ENCODE measurements at places on chromosomes 12 and 14.
A peak's percentile ranks its signal among the peaks of the same experiment; 100 is the strongest.

- DNase-seq: no peak
Measured at GRCh38 chr14:99673305-99674063, 10.6 kb upstream of the CYP46A1 start.

GRCh38 chr12:72330301-72330700 is 58.1 kb downstream of the TRHDE start:
- no peak for DNase-seq

DNA sequence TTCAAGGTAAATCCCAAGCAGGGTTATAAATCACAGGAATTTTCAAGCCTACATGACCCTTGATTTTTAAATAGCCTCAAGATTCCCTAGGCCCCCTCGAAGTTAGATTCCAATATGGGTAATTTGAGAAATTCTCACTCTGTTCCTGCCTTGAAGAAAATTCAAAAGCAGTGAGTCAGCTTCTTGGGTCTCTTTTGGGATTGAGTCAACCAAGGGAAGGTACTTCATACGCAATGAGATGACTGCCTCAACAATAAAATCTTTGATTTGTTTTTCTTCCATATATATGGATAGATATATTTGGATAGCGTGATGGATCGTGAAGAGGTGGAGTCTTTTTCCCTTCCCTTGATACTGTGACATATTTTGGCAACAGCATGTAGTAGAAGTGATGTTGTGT is 180.4 kb upstream of the ATP2B1 start:
- peak; percentile 49 for DNase-seq

DNA sequence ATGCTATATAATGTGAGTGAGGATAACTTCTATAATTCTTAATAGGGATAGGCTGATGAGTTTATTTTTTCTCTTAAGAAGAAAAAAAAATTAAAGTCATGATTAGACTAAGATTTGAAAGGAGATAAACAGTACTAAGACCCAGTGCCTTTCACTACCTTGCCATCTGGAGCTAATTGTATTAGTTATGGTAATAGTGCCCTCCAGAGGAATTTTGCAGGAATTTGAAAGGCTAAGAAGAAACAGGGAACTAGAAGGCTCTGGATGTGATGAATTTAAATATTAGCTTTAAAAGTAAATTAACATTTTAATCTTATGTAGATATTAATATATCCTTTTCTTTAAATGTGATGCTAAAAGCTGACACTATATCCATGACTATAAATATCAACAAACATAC is 36.6 kb upstream of the PIK3C2G start:
- peak; percentile 55 for DNase-seq

DNA sequence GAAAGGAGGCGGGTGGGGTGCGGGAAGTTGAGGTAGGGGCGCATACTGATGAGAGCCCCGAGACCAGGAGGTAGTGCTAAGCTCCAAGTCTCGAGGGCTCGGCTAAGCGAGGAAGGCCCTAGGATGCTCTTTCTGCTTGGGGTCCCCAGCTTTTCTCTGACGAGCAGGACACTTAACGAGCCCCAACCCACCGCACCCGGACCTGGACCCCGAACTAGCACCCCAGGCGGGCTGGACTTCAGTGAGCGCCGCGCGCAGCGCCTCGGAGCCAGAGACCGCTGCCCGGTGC is 4.7 kb upstream of the C1QL4 start:
- no peak for DNase-seq

DNA sequence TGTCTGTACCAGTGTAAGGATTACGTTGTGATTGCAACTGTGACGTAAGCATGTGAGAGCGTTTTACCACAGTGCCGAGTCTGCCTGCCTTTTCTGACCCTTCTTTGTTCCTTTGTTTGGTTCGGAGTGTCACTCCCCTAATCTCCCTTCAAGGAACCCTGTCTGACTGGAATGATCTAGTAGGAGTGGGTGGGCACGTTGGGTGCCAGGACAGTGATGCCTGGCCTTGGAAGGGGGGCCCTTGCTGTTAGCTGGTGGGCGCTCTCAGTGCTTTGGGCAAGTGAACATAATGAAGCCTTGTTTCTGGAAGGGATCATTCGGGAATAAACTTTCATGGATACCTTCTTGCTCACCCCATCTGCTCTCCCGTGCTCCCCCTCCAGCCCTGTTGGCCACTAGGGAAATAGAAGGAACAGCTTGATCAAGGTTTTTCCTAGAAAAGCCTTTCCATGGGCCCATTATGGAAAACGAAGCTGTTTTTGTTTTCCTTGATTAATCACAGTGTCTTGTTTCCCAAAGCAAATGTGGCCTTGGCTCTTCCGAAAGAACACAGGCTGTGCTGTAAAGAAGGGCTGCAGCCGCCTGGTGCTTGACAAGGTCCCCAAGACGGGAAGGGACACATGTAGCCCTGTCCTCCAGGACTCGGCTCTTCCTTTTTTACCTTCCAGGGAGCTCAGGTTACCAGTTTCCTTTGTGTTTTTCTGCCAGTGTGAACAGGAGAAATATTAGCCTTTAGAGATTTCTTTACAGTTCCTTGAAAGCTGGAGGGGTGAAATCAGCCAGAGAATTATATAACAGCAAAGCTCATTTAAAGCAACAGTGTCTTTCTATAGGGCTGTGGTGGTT is 215.5 kb downstream of the CRADD start:
- DNase-seq: no peak

DNA sequence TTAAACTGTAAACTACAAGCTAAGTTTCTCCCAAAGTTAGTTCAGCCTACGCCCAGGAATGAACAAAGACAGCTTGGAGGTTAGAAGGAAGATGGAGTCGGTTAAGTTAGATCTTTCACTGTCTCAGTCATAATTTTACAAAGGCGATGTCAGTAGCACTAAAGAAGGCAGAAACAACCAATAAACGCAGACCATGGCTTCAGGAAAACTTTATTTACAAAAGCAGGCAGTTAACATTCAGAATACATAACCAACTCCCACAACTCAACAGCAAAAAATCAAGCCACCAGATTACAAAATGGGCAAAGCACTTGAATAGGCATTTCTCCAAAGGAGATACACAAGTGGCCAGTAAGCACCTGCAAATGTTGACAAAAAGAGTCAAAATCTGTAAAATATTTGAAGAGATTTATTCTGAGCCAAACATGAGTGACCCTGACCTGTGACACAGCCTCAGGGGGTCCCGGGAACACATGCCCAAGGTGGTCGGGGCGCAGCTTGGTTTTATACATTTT is 8.8 kb upstream of the ULK1 start:
- DNase-seq: no peak

DNA sequence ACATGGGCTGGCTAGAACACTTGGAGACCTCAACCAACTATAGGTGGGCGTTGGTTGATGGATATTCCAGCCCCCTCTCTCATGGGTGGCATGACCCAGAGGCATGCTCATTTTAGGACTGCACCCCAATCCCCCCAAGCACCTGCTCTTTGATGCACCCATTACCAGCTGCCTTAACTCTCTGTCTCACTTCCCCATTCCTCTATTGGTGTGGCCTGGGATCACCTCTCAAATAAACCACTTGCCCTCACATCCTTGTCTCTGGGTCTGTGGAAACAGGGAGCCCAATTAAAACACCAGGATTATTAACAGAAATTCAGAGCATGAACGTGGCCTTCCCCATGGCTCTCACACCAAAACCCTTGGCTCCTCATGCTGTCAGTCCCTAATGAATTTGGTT is 202.3 kb upstream of the NOS1 start:
- DNase-seq: no peak

- peak; percentile 73 for DNase-seq
Measured at GRCh38 chr12:50537538-50537919, 32.7 kb downstream of the DIP2B start.

GRCh38 chr14:65195042-65195719 is 92.9 kb upstream of the MAX start:
- no peak for DNase-seq

- no peak for DNase-seq
Measured at GRCh38 chr12:20830456-20830855, 20.0 kb downstream of the SLCO1B3 start.

DNA sequence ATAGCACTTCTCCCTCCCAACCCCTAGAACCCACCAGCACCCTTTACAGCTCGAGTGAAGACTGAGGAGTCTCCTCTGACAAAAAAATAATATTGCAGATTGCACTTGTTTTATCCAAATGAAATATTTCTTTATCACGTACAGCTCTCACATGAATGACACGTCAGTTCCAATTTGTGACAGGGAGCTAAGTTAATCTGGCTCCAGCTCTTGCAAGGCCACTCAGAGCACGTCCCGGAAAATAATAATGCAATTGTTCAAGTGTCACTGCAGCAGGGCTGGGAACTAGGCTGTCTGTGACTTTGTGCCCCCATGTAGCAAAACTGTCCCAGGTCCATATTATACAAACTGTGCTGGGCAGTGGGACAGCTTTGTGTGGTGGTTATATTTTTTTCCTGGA is 539.6 kb downstream of the VRK1 start:
- no peak for DNase-seq

DNA sequence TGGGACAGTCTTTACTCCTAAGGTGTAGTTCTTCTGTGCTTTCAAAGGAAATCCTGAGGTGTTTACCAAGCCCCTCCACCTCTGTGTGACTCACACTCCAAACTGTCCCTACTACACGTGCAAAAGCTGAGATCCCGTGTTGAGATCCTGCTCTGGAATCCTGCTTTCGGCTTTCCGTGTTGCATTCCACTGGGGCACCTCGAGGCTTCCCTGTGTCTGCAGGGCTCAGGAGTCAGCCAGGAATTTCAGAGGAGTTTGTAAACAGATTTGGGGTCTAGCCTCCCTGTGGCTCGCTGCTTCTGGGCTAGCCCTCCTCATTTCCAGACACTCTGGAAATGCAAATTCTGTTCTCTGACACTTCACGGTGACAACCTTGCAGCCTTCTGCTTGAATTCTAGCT is 48.4 kb downstream of the CACNA2D4 start:
- no peak for DNase-seq

DNA sequence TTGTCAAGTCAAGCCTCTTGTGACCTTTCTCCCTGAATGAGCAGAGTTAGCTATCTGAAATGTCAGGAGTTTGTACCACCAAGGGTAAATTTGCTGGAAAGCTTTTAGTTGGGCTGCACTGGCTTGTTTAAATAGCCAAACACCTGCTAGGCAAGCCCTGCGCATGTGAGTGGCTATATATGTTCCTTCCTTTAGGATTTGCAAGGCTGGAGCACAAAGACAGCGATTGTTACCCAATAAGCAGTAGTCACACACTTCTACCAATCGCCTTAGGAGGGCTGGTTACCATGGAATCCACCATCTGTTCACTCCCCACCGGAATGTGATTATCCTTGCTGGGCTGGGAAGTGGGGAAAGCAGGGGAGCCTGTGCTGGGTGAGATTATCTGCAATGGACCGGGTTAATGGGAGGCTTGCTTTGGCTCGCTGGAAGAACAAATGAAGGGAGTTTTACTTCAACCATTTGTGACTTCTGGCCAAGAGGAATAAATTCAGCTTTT is 102.5 kb downstream of the FGD4 start:
- DNase-seq: peak; percentile 55

- peak; percentile 81 for DNase-seq
Measured at GRCh38 chr12:104219908-104220404, 4.4 kb downstream of the TXNRD1 start.

DNA sequence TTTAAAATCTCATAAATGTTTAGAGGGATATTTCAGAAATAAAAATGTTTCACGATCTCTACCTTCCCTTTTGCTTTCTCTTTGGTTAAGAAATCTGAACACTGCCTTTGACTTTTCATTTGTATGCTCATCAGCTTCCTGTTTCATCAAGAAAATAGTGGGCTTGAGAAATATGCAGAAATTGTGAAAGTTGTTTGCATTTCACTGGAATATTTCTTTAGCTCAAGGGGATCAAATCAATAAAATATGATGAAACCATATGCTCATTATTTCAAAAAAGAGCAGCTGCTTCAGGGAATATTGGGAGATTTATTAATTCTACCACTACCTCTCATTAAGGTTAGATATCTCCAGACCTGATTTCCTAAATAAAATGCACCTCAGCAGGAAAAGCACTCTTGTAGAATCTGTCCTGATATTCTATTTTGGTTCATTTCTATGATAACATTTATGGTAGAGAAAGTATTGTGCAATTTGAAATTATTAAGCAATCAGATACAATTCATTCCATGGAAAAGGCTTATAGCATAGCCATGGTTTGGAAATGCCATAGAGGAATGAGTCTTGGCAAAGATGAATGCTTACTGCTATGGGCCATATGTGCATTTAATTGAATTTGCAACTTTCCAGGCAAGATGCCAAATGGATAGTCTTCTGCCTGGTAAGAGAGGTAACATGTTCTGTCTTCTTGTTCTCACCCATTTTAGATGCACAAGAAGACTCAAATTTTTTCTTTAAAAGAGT is 212.6 kb upstream of the SLC16A7 start:
- DNase-seq: peak; percentile 97

DNA sequence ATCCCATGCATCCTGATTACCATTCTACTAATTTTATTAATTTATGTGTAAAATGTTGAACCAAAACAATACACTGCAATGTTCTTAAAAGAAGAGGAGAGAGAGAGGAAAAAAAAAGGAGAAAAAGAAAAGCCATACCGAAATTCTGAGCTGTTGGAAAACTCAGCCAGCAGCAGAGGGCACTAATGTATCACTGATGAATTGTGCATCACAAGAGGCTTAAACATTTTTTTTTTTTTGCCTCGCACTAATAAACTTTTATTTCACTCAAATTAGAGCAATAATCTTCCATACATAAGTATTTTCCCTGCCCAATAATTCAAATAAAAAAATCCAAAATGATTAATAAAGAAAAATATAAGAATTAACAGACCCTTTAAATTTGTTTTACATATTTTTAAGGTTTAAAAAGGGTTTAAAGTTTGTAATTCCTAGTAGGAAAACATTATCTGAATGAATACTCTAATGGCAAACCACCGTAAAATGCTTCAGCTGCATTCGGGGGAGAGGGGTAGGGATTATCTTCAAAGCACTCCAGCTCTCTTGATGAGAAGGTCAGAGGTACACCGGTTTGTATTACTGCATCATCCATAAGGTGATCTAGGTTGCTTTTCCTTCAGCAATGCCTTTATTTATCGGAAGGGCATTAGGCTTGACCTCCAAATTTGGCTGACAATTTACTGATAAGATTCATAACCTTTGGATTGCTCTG is 41.9 kb downstream of the ATP23 start:
- DNase-seq: peak; percentile 63

- peak; percentile 38 for DNase-seq
Measured at GRCh38 chr14:33432407-33433023, 493.8 kb downstream of the NPAS3 start.

DNA sequence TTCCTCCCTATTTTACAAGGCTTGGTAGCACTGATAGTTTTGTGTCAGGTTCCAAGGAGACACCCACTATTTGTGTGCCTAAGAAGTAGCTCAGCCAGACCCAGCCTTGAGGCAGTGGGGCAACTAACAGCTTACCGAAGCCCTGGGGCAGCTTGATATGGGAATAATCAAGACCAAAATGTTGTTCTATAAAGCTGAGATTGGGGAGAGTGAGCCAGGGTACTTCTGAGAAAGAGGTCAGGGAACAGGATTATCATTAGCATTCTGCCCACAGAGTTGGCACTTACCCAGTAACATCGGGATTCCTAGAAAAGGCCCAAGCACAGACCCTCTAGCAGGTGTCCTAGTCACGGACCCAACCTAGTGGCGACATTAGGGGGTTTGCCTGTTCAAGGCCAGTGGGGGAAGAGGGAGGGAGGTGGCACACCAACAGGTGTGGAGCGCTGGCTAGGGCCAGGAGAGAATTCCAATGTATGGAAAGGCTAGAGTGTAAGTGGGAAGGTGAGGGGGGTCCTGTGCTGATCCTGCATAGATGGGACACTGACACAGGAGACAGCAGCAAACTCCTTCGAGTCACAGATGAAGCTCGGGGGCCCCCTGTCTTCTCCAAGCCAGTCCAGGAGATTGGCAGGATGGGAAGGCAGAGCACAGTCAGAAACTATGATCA is 4.9 kb downstream of the PPP1R3E start:
- DNase-seq: no peak

GRCh38 chr12:24222968-24223367 is 273.5 kb upstream of the SOX5 start:
- DNase-seq: peak; percentile 6

Measured in fibroblast of skin of abdomen (primary cell).